ENCODE measurements at places on chromosomes 2 and 18.

DNA sequence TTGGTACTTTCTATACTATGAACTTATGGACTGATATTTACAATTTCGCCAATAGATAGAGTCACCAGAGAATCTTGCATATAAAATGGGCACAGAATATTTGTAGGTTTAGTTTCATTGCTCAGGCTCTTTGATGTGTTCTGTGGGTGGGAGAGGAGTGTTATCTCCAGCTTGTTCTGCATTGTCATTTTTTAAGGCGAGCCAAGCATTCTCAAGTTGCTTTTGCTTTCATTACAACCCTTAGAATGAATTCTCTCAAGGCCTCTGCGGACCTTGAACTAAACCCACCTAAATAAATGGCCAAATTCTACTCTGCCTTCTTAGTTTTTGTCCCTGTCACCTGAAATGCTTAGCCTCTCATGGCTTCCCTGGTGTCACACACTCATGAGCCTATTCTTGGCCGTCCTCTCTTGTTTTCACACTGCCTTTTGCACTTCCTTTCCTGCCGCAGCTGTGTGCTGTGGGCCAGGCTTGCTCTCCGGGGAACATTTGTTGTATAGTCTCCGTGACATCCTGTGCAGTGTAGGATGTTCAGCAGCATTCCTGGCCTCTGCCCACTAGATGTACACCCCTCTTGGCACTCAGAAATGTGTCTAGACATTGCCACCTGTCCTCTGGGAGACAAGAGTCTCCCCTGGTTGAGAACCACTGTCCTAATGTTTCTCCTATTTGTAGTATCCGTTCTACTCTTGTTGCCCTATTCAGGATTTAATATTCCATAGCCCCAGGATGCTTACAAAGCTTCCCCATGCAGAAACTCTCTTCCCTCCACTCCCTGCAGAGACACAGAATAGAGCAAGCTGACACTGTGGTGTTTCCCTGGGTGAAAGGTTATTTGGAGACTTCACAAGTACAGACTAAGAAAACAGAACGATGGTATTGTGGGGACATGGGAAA, 255.6 kb downstream of the PTPRM start:
- peak; percentile 13 for DNase-seq

- DNase-seq: no peak
Measured at GRCh38 chr2:11026286-11026921, 114.7 kb downstream of the KCNF1 start.

GRCh38 chr2:10775021-10775780, 37.4 kb downstream of the PDIA6 start:
- DNase-seq: no peak

- no peak for DNase-seq
Measured at GRCh38 chr2:17583166-17583565, 42.7 kb downstream of the VSNL1 start.

DNA sequence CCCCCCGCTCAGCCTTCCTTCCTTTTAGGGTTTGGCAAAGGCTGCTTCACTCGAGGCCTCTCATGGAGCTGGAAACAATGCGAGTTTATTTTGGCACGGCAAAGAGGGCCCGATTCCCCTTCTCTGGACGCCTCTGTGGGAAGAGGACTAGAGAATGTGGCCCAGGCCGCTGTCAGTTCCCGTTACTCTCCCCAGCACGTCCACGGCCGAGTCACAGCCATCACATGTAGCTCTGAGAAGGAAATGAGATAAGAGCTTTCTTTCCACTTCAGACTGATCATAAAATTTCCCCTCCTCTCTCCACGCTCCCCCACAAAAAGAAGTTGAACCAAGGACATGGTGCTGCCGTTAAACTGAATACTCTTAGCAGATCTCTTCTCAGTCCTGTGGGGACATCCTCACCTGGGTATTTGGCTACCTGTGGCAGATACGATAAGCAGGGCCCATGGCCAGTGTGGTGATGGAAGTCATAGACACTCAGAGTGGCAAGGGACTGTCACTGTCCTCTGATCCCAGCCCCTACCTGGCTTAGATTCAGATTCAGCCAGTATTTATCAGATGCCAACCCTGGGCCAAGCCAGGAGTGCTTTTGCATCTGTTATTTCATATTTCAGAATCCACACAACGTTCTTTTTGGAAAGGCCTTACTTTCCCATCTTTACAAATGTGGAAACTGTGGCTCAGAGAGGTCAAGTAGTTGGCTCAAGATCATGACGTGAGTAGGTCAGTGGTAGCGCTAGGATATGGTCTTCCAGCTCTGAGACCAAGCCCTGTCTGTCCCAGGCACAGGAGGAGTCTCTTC, 101.2 kb downstream of the MCFD2 start:
- DNase-seq: no peak

DNA sequence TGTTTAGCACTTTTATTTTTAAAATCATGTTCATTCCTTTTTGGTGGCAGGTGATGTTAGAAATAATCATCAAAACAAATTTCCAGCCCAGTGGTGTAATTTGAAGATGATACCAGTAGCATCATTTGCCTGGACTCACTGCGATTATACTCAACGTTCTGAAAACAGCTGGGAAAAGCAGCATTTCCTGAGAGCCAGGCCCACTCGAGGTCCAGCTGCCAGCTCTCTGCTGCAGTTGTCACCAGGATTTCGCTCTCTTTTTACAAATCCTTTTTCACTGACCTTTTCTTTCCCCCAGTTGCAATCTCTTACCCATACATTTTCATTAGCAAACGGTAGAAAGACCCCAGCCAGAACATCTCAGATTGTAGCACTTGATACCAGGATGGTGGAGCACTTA, 110.6 kb upstream of the LYPD1 start:
- DNase-seq: no peak

- no peak for DNase-seq
Measured at GRCh38 chr18:49921318-49921985, 108.1 kb upstream of the ACAA2 start.

GRCh38 chr18:22509423-22509822, 91.7 kb upstream of the CTAGE1 start:
- DNase-seq: no peak

GRCh38 chr18:12960395-12960794, 12.6 kb downstream of the SEH1L start:
- DNase-seq: no peak

GRCh38 chr2:1625281-1626001, 118.9 kb downstream of the PXDN start:
- DNase-seq: no peak

DNA sequence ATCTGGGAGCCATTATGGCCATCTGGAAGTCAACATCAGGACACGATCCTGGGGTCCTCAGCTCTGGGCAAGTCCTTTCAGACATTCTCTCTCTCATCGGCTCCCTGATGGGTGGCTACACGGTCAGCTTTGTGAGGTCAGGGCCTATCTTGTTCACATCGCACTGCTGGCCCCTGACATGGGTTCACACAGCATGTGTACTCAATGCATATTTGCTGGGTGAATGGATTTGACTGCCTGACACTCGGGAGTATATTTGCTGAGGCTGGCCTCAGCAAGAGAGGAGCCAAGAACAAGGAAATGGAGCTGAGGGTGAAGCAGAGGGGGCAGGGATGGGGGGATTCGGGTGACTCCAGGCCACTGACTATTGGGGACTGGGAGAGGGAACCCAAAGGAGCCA, 50.5 kb downstream of the SLC4A5 start:
- DNase-seq: no peak

GRCh38 chr2:117557626-117558025, 256.9 kb upstream of the DDX18 start:
- DNase-seq: no peak

GRCh38 chr2:727071-727470, 49.9 kb upstream of the TMEM18 start:
- no peak for DNase-seq

DNA sequence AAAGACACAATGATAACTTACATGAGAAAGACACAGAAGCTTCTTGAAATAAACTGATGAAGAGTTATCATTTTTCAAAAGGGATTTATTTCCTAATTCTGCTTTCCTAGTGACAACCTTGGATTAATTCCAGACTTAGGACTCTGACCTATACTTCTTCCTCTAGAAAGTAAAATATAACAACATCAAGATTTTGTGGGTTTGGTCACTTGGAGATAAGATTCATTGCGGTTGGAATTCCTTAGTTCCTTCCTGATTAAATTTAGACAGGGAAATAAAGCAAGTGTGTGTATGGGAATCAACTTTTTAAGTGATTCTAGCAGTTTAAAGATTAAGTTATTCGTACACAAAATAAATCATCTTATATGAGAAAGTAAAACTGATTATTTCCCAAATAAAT, 208.4 kb upstream of the CCDC150 start:
- no peak for DNase-seq

GRCh38 chr2:210112871-210113270, 58.3 kb downstream of the KANSL1L start:
- DNase-seq: no peak

- no peak for DNase-seq
Measured at GRCh38 chr2:119809339-119810048, 49.8 kb downstream of the PTPN4 start.

GRCh38 chr18:10805587-10806118, 279.8 kb downstream of the NAPG start:
- DNase-seq: no peak

GRCh38 chr2:217749008-217749407, 253.8 kb downstream of the TNS1 start:
- no peak for DNase-seq

- no peak for DNase-seq
Measured at GRCh38 chr18:45110577-45111501, 430.2 kb downstream of the SETBP1 start.

GRCh38 chr2:156470975-156471583, 34.9 kb downstream of the GPD2 start:
- DNase-seq: no peak

- DNase-seq: no peak
Measured at GRCh38 chr2:145721681-145722080, 1201.8 kb upstream of the ZEB2 start.

DNA sequence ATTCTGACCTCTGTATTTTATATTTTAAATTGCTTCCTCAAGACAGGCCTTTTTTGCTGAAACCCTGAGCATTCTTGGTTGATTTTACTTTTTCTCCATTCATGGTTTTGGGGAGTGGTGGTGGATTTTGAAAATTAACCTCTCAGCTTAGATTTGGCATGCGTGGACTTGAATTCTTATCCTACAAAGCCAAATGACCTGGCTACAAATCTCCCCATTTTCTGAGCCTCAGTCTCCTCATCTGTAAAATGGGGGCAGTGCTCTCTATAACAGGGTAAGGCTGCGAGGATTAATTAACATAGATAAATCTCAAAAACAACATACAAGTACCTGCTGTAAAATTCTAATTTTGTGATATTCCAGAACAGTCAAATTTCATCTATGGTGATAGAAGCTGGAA, 103.4 kb upstream of the CDCA7 start:
- no peak for DNase-seq

DNA sequence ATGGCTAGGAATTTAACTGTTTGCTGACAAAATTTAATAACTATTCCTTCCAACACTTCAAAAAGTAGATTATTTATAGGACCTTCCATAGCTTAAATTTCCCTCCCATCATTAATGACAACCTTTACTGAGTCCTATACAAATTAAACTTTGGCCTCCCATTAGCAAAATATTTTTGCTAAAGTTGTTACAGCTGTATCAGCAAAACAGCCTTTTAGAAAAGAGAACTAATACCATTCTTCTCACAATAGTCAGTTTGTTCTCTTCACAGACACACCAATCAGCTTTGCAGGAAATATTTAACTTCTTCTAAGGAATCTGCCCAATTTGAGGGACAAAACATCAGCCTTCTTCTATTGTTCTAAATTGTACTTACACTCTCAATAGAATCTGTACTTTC, 12.0 kb upstream of the GCFC2 start:
- DNase-seq: no peak

- DNase-seq: peak; percentile 29
Measured at GRCh38 chr2:84495539-84496146, 20.7 kb upstream of the DNAH6 start.

GRCh38 chr2:43461453-43462073, 134.3 kb downstream of the THADA start:
- DNase-seq: no peak

DNA sequence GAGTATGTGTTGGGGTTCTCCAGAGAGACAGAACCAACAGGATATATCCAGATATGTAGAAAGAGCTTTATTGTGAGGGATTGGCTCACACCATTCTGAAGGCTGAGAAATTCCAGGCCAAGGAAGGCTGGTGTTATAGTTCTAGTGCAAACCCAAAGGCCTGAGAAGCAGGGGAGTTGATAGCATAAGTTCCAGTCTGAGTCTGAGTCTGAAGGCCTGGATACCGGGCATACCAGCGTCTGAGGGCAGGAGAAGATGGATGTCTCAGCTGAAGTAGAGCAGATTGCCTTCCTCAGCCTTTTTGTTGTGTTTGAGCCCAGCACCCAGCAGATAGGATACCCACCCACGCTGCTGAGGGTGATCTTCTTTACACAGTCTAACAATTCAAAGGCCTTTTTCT, 211.7 kb upstream of the RASGRP3 start:
- DNase-seq: no peak

- DNase-seq: no peak
Measured at GRCh38 chr2:231364961-231365810, 30.3 kb upstream of the B3GNT7 start.

DNA sequence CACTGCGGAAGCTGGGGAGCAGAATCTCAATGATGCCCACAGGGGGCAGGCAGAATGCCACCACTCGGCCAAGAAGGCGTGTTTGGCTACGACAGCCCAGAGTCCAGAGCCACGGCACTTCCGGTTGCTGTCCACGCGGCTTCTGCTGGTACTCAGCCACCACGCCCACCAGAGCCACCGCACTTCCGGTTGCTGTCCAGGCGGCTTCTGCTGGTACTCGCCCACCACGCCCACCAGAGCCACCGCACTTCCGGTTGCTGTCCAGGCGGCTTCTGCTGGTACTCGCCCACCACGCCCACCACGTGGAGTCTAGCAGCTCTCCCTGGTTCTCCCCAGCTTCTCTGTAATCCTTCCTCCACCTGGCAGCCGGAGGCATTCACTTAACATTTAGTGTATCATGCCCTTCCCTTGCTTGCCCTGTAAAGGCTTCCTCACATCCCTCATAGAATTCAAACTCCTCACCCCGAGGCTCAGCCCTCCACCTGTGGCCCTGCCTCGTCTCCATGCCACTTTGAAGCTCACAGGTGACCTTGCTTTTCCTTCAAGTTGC, 40.1 kb upstream of the APCDD1 start:
- no peak for DNase-seq

GRCh38 chr2:208363485-208363884, 43.1 kb upstream of the PTH2R start:
- no peak for DNase-seq

All from activated CD4-positive, alpha-beta T cell treated with anti-CD3 and anti-CD28 coated beads for 36 hours (primary cell).